ENCODE measurements at places on chromosomes 12 and 14. TPM values are rescaled to one million over a fixed set of nuclear protein-coding genes. Genes with fewer than 3 reads are reported as not detected.

The C12orf43 gene
- 10.3 TPM for total RNA-seq

The GLI1 gene
- 0.85 TPM for total RNA-seq

The PPP2R5C gene
- total RNA-seq = 175 TPM

The SMIM41 gene
- 0.42 TPM for total RNA-seq

GRCh38 chr14:52244997-52245396 lies 22.5 kb upstream of the PTGDR start:
- DNase-seq = no peak

DNA sequence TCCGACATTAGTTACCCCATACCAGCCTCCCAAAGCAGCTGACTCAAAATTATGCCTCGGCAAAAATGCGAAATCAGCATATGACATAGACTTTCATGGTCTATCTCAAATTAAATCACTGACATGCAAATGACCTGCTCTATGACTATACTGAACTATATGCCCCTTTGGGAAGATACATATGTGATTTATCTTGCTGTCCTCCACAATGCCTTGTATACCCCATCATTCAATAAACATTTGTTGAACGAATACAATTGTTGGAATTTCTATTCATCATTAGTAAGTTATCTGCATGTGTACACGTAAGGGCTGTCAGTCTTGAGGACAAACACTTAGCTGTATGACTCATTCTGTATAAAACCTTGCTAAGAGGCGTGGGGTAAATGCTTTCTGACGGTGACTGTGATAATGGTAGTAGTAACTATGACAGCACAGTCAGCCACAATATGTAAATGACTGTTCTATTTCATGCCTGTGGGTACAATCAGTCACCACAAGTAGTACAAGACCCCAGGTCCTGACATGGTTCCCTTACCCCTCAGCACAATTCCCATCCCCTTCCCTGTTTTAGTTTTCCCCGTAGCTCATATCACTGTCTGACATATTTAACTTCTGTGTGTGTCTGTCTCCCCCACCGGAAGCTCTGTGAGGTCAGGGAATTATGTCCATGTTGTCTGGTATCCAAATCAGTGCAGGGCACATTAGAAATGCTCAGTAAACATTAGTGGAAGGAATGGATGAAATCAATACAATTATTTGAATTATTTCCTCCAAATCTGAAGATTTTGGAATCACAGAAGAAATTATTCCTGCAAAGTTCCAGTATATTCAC lies 42.8 kb downstream of the STXBP6 start:
- no peak for DNase-seq

GRCh38 chr12:5499566-5500330 lies 67.8 kb downstream of the NTF3 start:
- DNase-seq = no peak

DNA sequence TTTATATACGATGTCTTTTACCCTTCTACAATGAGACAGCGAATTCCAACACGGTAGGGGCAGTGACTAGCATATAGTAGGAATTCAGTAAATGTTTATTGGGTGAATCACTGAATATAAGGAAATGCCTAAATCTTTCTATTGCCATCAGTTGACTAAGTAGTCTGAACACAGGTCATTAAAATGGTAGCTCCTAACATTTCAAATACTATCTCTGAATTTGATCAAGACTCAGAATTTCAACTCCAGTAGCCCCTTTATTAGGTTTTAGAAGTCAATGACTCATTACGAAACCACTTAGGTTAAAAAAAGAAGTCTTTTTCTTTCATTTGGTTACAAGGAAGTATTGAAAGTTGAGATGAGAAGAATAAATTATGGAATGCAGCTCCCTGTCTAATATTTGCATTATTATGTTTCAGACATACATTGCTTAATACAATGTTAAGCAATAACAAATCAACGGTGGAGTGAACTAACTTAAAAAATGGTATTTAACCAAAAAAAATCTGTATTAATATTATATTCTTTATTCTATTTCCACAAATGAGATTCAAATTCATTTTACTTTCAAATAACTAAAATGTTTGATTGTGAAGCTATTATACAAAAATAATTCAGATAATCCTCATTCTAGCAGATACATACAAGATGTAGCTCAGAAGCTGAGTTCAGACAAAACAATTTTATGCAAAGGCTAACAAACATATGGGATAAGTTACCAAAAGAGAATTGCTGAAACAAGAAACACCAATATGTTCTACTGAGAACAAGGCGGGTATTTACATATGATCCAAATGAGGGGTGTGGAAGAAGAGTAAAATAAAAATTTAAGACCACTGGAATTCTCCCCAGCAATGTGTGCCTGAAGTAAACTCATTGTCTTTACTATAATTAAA lies 302.7 kb downstream of the CEP128 start:
- DNase-seq = no peak

- DNase-seq = no peak
Measured at GRCh38 chr12:81610955-81611889, 147.9 kb downstream of the PPFIA2 start.

GRCh38 chr14:103705118-103705503 lies 10.1 kb downstream of the XRCC3 start:
- no peak for DNase-seq

DNA sequence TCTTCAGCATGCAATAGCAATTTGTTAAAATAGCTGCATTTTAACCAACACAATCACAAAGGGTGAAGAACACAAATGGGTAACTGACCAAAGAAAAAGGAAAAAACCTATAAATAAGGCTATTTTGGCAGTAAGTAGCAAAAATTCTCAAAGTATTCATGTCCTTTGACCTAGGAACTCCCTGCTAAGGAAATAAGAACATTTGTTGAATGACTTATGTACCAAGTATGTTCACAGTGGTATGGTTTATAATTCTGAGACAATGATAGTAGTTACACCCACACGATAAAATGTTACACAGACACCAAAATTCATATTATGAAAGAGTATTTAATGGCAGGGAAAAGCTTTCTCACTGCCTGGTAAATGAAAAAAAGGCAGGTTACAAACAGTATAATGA lies 16.9 kb downstream of the CCDC88C start:
- no peak for DNase-seq

- DNase-seq = no peak
Measured at GRCh38 chr14:63800651-63801375, 52.0 kb upstream of the SYNE2 start.

DNA sequence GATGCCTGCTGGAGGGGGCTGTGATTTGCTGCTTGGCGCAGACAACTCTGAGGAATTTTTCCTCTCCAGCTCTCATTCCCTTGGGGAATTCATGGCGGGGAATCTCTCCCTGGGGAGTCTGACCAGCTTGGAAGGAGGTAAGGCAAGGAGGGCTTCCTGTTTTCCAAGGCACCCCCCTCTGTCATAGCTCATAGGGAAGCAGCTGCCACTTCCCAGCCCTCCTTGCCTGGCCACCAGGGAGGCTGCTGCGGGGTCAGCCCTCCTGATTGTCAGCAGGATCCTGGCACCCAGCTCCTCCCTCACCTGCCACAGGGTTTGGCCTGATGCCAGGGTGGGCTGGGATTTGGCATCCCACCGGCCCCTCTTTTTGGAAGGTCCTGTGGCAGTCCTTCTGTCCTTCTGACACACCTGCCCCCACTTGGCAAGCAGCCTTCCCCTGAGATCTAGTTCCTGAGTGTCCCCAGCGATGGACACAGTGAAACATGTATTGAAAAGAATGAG lies 74.9 kb downstream of the TSPAN9 start:
- no peak for DNase-seq

- DNase-seq = no peak
Measured at GRCh38 chr12:47775100-47775911, 2.3 kb downstream of the SLC48A1 start.

GRCh38 chr14:58629281-58629680 lies 8.5 kb upstream of the DACT1 start:
- DNase-seq = no peak

GRCh38 chr12:1657688-1658087 lies 28.7 kb downstream of the WNT5B start:
- DNase-seq = no peak

- no peak for DNase-seq
Measured at GRCh38 chr12:88366101-88366500, 214.2 kb downstream of the KITLG start.

- no peak for DNase-seq
Measured at GRCh38 chr14:101113835-101114725, 210.6 kb upstream of the RTL1 start.

GRCh38 chr14:54803396-54803795 lies 99.2 kb downstream of the GCH1 start:
- no peak for DNase-seq

GRCh38 chr12:5567016-5567725 lies 135.3 kb downstream of the NTF3 start:
- DNase-seq = no peak

All from thymus (tissue), 14 donors.